ENCODE measurements at places on chromosomes 16 and 17. TPM values are rescaled to one million over a fixed set of nuclear protein-coding genes. Genes with fewer than 3 reads are reported as not detected.
A peak's percentile ranks its signal among the peaks of the same experiment; 100 is the strongest.

Gene C17orf78
- not detected for total RNA-seq

GRCh38 chr17:27384261-27384701 lies 72.0 kb upstream of the KSR1 start:
- H3K27ac ChIP-seq: peak overlapping the region; percentile 17
- H3K4me1 ChIP-seq: peaks cover 42% of the 10 kb centered on the region
- no peaks in the 10 kb centered on the region for H3K27me3 ChIP-seq

Gene COASY
- 12.8 TPM for total RNA-seq

DNA sequence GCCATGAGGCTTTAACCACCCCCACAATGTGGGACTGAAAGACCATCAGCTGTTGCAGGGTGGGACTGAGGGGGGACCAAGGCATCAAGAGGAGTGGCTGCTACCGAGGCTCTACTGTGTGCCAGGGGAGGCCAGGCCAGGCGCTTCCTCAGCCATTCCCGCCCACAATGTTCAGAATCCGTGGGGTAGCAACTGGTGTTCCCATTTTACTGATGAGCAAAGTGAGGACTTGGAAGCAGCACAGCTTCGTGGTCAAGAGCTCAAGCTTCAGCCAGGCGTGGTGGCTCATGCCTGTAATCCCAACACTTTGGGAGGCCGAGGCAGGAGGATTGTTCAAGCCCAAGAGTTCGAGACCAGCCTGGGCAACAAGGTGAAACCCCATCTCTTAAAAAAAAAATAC lies 65.9 kb downstream of the SCNN1B start:
- no peaks in the 10 kb centered on the region for H3K27me3 ChIP-seq
- no peaks in the 10 kb centered on the region for H3K4me1 ChIP-seq
- no peak for DNase-seq
- H3K27ac ChIP-seq: no peak overlapping the region
- peaks cover 5% of the 10 kb centered on the region for H3K36me3 ChIP-seq
- no peak overlapping the region for H3K4me3 ChIP-seq

Gene GPT2
- total RNA-seq: 30.7 TPM

GRCh38 chr17:72110231-72110941 lies 10.4 kb upstream of the SOX9 start:
- no peaks in the 10 kb centered on the region for H3K36me3 ChIP-seq
- peaks cover 8% of the 10 kb centered on the region for H3K4me1 ChIP-seq
- no peak overlapping the region for H3K27ac ChIP-seq
- no peak overlapping the region for H3K4me3 ChIP-seq
- H3K27me3 ChIP-seq: peaks cover 12% of the 10 kb centered on the region

- no peaks in the 10 kb centered on the region for H3K36me3 ChIP-seq
- no peak overlapping the region for H3K4me3 ChIP-seq
- H3K4me1 ChIP-seq: no peaks in the 10 kb centered on the region
- no peak for DNase-seq
Measured at GRCh38 chr16:52366983-52367382, 180.0 kb downstream of the TOX3 start.

DNA sequence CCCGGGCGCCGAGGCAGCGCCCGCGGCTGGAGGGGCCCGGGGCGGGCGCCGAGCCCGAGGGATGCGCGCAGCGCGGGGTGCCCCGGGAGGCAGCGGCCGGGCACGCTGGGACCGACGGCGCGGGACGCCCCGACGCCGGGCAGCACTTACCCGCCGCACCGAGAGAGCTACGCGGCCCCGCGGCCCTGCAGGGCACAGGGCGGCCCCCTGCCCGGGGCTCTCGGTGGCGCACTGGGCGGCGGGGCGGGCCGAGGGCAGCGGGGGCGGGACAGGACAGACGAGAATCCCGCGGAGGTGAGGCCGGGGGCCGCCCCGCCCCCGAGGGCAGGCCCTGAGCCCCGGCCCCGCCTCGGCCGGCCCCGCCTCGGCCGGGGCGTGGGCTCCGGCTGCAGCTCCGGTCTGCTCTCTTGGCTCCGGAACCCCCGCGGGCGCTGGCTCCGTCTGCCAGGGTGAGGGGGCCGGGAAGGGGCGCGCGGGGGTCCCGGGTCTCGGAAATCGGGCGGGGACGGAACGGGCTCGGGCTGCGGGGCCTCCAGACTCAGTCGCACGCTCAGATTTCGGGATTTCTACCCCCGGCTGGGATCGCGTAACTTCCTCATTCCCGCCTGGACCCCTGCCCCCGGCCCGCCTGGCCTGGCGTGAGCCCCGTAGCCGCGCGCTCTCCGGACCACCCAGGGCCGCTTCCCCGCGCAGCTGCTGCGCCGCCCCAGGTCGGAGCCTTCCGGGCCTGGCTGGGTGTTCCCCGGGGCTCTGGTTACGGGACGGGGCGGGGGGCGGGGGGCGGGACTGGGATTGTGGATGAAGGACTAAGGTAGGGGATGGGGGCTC lies at the start of gene PLD2:
Gene PLD2 (plus strand): TSS at position 376 of the 828 bp plus-strand sequence. CDS start 621 bp downstream, outside the sequence.
- H3K4me1 ChIP-seq: peaks cover 20% of the 10 kb centered on the region
- peaks cover 36% of the 10 kb centered on the region for H3K36me3 ChIP-seq
- no peak for DNase-seq
- peak within 1 kb of the TSS; percentile 15 for H3K27ac ChIP-seq
- peak within 1 kb of the TSS; percentile 54 for H3K4me3 ChIP-seq

- H3K36me3 ChIP-seq: no peaks in the 10 kb centered on the region
- no peak for DNase-seq
- no peak overlapping the region for H3K27ac ChIP-seq
- no peak overlapping the region for H3K4me3 ChIP-seq
- H3K4me1 ChIP-seq: no peaks in the 10 kb centered on the region
Measured at GRCh38 chr17:68143425-68143824, 104.4 kb upstream of the AMZ2 start.

GRCh38 chr17:81393684-81394376 lies 1.4 kb upstream of the BAHCC1 start:
- peak overlapping the region; percentile 45 for H3K4me3 ChIP-seq
- peaks cover 52% of the 10 kb centered on the region for H3K4me1 ChIP-seq
- peak overlapping the region; percentile 55 for H3K27ac ChIP-seq
- no peaks in the 10 kb centered on the region for H3K27me3 ChIP-seq
- peaks cover 34% of the 10 kb centered on the region for H3K36me3 ChIP-seq

Gene LYRM9
- total RNA-seq: 19.7 TPM

Gene PLXDC1
- total RNA-seq: 12.6 TPM

GRCh38 chr17:11969565-11969964 lies 27.7 kb downstream of the ZNF18 start:
- no peak for DNase-seq
- H3K27ac ChIP-seq: no peak overlapping the region
- H3K27me3 ChIP-seq: no peaks in the 10 kb centered on the region
- H3K4me1 ChIP-seq: no peaks in the 10 kb centered on the region
- H3K4me3 ChIP-seq: no peak overlapping the region

Gene GABARAP
- total RNA-seq: 196 TPM

GRCh38 chr17:63151941-63152523 lies 186.0 kb downstream of the TANC2 start:
- no peaks in the 10 kb centered on the region for H3K36me3 ChIP-seq
- no peaks in the 10 kb centered on the region for H3K4me1 ChIP-seq
- peak overlapping the region; percentile 16 for H3K4me3 ChIP-seq

DNA sequence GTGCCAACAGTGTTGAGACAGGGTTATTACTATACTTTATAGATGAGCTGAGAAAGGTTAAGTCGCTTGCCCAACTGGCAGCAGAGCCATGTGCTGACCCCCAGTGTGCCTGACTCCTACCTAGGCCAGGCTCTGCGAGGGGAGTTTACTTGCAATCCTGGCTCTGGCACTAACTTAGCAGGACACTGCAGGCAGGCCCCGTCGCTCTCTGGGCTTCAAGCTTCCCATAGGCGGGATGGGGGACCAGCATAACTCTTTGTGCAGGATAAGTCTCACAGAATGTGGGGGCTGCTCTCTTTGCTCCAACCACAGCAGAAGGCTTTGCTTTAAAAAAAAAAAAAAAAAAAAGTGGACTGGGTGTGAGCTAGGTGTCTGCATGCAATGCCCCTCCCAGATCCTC lies 102.7 kb downstream of the GNAO1 start:
- no peak for DNase-seq
- no peaks in the 10 kb centered on the region for H3K27me3 ChIP-seq
- peaks cover 72% of the 10 kb centered on the region for H3K4me1 ChIP-seq
- H3K36me3 ChIP-seq: peaks cover 2% of the 10 kb centered on the region

DNA sequence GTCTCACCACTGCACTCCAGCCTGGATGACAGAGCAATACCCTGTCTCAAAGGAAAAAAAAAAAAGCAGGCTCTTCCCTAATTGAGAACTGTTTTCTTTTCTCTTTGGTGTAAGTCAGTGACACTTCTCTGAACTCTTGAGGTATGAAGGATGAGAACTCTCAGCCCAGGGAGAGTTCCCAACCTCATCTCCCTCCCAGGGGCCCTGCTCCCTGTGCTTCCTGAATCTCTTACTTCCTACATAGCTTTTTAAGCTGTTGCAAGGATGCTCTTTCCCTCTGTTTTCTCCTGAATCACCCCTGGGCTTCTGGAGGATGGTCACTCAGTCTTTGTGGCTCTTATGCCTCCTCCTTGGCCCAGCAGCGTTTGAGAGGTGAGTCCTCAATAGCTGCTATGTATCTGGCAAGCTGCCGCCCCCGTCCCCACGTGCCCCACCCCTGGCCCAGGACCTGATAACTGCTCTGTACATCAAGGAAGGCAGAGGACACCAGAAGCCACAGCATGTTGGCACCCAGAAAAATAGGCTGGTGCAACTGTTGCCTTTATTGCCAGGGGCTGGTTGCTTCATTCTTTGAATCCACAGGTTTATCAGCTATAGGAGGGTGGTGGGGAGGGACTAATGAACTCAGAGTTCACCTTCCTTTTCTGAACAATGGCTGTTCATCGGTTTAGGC lies 24.0 kb downstream of the IGF2BP1 start:
- no peak overlapping the region for H3K27ac ChIP-seq
- H3K27me3 ChIP-seq: no peaks in the 10 kb centered on the region
- no peak for DNase-seq
- H3K36me3 ChIP-seq: peaks cover under 1% of the 10 kb centered on the region
- no peak overlapping the region for H3K4me3 ChIP-seq

Gene BICDL2
- 0.06 TPM for total RNA-seq

- no peak overlapping the region for H3K27ac ChIP-seq
- H3K36me3 ChIP-seq: no peaks in the 10 kb centered on the region
- no peak for DNase-seq
- H3K27me3 ChIP-seq: peaks cover 3% of the 10 kb centered on the region
- peaks cover 3% of the 10 kb centered on the region for H3K4me1 ChIP-seq
Measured at GRCh38 chr17:27959382-27959709, 66.2 kb upstream of the LYRM9 start.

GRCh38 chr16:12286964-12287363 lies 310.4 kb downstream of the SNX29 start:
- no peaks in the 10 kb centered on the region for H3K4me1 ChIP-seq
- H3K36me3 ChIP-seq: no peaks in the 10 kb centered on the region
- no peak overlapping the region for H3K27ac ChIP-seq

DNA sequence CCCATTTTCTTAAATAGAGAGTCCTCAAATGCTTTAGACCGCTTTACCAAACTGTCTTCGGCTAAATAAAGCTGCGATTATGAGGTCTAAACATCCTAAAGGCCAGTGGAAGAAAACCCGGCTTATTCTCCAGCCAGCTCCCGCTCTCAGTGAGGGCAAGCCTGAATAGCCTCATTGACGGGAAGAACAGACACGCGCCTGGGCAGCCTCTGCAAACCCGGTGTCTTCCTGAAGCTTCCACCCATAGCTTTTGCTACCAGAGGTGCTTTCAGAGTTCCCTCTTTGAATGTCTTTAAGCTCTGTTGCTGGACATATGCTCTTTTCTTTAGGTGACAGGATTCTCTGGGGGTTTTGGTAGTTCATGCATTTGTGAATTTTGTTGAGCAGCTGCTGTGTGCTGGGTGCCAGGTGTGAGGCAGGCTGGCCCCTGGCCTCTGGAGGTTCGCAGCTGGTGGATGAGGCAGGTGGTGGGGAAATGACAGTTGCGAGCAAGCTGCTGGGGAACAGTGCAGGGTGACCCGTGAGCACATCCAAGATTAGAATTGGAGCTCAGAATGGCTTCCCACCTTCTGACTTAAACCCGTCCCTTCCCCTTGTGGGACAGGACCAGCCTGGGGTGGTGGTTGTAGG lies 44.7 kb downstream of the CRISPLD2 start:
- peak overlapping the region; percentile 69 for H3K27ac ChIP-seq
- H3K4me1 ChIP-seq: peaks cover 26% of the 10 kb centered on the region
- peak; percentile 74 for DNase-seq
- H3K4me3 ChIP-seq: no peak overlapping the region

DNA sequence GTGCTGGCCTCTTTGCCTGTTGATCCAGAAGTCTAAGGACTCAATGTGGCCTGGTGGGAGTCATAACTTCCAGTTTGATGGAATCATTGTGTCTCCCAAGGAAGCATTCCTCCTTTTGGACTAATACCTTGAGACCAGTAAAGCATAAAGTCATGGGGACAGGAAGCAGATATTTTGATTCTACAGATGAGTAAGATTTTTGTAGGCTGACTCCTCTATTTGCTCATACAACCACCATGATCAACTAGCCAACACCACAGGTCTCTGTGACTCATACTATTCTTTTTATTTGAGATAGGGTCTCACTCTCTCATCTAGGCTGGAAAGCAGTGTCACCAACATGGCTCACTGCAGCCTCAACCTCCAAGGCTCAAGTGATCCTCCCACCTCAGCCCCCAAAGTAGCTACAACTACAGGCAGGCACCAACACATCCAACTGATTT lies 6.2 kb downstream of the MT2A start:
- no peaks in the 10 kb centered on the region for H3K36me3 ChIP-seq
- H3K27ac ChIP-seq: no peak overlapping the region
- H3K27me3 ChIP-seq: peaks cover 45% of the 10 kb centered on the region
- no peak for DNase-seq
- H3K4me3 ChIP-seq: no peak overlapping the region

Gene ATMIN
- 64.6 TPM for total RNA-seq

Gene NXPH3
- total RNA-seq: 2.8 TPM

GRCh38 chr17:48121923-48122664 lies 14.5 kb downstream of the SNX11 start:
- no peak overlapping the region for H3K4me3 ChIP-seq
- H3K27ac ChIP-seq: peak overlapping the region; percentile 54
- DNase-seq: no peak
- peaks cover 32% of the 10 kb centered on the region for H3K4me1 ChIP-seq
- peaks cover 45% of the 10 kb centered on the region for H3K36me3 ChIP-seq

GRCh38 chr17:80986816-80987475 lies 4.7 kb upstream of the CHMP6 start:
- DNase-seq: no peak
- peaks cover 30% of the 10 kb centered on the region for H3K4me1 ChIP-seq
- H3K27ac ChIP-seq: no peak overlapping the region
- no peaks in the 10 kb centered on the region for H3K36me3 ChIP-seq
- H3K4me3 ChIP-seq: no peak overlapping the region
- peaks cover 3% of the 10 kb centered on the region for H3K27me3 ChIP-seq

- H3K36me3 ChIP-seq: no peaks in the 10 kb centered on the region
- H3K27me3 ChIP-seq: peaks cover 24% of the 10 kb centered on the region
- peaks cover 81% of the 10 kb centered on the region for H3K4me1 ChIP-seq
- peak overlapping the region; percentile 20 for H3K4me3 ChIP-seq
- peak overlapping the region; percentile 95 for H3K27ac ChIP-seq
Measured at GRCh38 chr17:50270435-50271362, 3.6 kb upstream of the TMEM92 start.

Gene FMNL1
- total RNA-seq: 17.7 TPM

Gene ADAM11
- 16.3 TPM for total RNA-seq

GRCh38 chr17:49787884-49788477 lies 500 bp upstream of the KAT7 start:
- H3K4me1 ChIP-seq: peaks cover 15% of the 10 kb centered on the region
- no peak for DNase-seq
- peak overlapping the region; percentile 98 for H3K4me3 ChIP-seq
- H3K27ac ChIP-seq: peak overlapping the region; percentile 100

GRCh38 chr17:50953831-50954601 lies 87.9 kb upstream of the TOB1 start:
- H3K36me3 ChIP-seq: no peaks in the 10 kb centered on the region
- no peaks in the 10 kb centered on the region for H3K27me3 ChIP-seq
- H3K4me3 ChIP-seq: no peak overlapping the region
- H3K4me1 ChIP-seq: peaks cover 49% of the 10 kb centered on the region
- no peak for DNase-seq
- no peak overlapping the region for H3K27ac ChIP-seq

GRCh38 chr16:4733747-4734062 lies 366 bp downstream of the ANKS3 start:
- H3K4me3 ChIP-seq: peak overlapping the region; percentile 80
- DNase-seq: no peak
- H3K4me1 ChIP-seq: peaks cover 17% of the 10 kb centered on the region
- H3K36me3 ChIP-seq: peaks cover 15% of the 10 kb centered on the region
- H3K27me3 ChIP-seq: no peaks in the 10 kb centered on the region
